GM23338 (cell line): ENCODE measurements at places on chromosomes 2 and 18.

DNA sequence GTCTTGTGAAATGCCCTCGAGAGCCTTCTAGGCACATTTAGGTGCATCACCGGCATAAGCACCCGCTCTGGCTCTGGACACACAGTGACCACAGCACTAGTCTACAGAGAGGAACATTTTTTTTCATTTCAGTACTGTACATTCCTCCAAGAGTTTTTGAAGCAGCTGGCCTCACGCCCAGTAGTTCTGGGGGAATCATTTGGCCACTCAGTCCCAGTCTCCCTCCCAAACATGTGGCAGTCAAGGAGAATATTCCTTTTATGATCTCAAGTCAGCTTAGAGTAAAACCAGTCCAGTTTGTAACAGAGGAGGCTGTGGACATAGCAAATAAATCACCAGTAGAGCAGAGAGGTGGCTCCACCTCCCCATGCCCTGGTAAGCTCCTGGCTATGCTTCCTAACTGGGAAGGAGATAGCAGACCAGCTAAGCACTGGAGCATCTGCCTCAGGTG is 48.1 kb downstream of the KCNE4 start:
- DNase-seq: no peak

DNA sequence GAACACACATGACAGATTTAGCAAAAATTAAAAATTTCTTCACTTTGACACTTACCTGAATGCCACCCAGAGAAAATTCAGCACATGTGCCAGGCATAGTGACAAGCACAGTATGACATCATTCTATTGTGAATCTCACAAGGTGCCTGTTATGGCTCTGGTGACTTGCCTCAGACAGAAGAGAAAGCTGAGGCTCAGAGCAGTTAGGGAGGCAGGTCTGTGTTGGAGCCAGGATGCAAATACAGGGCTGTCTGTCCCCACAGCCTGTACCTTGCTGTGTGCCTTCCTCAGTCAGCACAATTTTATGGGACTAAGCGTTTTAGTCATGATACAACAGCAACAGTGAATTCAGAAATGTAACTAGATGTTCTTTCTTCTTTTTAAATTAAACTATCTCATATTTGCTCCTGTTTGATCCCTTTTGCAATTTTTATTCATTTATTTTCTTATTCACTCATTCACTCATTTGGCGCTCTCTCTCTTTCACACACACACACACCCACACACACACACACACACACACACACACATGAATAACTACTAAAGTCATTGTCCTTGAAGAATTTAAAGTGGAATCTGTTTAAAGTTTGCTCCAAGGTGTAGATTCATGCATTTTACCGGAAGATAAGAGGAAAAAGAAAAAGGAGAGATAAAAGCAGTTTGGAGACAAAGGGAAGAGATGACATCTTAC is 37.9 kb upstream of the CTAGE1 start:
- peak; percentile 11 for DNase-seq

DNA sequence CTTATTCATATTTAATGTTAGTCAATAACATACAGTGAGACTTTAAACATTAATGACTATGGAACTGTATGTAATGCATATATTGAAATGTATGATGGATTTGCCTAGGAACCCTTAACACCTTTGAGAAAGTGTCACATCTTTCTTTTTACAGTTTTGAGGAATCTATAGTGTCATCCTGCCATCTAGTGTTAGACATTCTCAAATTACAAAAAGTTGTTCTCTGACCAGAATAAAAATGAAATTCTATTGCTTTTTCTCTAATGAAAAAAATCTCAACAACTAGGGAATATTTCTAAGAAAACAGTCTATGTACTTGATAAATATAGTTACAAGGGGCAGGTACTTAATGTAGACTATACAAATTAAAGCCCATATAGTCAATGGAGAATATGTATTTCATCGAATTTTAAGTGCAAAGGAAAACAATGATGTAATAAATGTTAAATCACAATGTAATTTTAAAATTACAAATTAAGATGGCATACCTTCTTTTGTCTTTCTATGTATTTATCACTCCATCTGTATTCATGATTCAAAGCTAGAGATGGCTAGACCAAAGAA is 5.1 kb upstream of the CALCRL start:
- peak; percentile 65 for DNase-seq

DNA sequence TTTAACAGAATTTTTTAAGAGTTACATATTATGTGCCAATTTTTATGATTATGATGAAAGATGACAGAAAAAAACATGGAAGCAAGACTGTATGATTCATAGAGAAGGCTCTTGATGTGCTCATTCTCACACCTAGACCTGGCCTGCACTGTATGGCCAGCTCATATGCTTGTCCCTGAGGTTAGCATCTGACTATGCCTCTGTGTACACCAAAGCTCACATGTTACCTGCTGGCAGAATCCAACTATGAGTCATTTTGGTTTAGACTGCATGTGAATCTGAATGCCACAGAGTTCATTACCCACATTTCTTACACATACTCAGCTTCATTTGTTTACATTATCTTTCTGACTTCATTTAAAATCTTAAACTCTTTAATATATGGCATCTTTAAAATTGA is 139.0 kb downstream of the DSC3 start:
- no peak for DNase-seq

GRCh38 chr2:25098670-25099486 is 57.0 kb downstream of the EFR3B start:
- no peak for DNase-seq

- no peak for DNase-seq
These were observed 82.7 kb upstream of the SLC39A10 start for GRCh38 chr2:195574312-195574711.

- DNase-seq: peak; percentile 18
These were observed 12.0 kb upstream of the MTA3 start for GRCh38 chr2:42556315-42556890.

DNA sequence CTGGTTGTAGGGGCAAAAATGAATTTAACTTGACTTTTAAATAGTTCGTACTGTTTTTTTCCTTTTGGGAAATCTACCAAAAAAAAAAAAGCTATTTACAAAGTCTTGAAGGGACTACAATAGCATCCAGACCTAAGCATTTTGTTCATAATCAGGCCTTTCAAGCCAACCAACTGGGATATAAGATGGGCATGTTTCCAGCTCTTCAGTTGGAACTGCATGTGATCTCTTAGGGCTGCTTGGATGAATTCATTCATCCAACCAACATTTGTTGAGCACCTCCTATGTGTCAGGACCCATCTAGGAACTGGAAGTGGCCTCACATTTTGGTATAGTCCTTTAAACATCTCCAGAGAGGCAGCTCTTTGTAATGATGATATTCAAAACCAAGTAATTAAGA is 98.6 kb downstream of the AAK1 start:
- no peak for DNase-seq

GRCh38 chr2:217467331-217467730 is 535.5 kb downstream of the TNS1 start:
- no peak for DNase-seq

DNA sequence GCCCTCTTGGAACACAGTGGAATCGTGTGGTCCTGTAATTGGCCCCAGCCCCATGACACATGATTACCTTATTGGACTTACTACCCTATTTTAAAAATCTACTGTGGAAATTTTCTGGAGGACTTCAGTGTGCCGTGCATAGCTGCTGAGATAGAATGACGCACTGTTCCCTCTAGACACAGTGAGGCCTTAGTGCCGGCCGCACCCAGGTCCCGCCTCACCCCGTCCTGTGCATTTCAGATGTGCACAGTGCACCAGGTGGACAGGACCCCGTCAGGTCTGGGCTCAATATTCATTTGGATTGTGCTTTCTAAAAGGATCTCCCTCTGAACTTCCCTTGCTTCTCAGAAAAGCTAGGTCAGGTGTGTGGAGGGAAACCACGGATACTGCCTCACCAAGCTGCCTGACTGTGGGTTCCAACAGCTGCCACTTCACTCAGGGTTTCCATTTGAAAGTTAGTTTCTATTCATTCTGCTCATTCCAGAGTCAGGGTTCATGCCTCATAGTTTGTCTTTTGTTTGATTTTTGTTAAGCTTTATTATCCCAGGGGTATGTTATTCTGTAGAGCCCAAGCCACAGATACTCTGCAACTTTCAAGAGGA is 155.8 kb downstream of the PTGR3 start:
- DNase-seq: no peak

GRCh38 chr2:200782251-200782650 is 29.5 kb upstream of the BZW1 start:
- DNase-seq: no peak

- peak; percentile 1 for DNase-seq
These were observed 487.4 kb upstream of the SALL3 start for GRCh38 chr18:78492064-78492812.

DNA sequence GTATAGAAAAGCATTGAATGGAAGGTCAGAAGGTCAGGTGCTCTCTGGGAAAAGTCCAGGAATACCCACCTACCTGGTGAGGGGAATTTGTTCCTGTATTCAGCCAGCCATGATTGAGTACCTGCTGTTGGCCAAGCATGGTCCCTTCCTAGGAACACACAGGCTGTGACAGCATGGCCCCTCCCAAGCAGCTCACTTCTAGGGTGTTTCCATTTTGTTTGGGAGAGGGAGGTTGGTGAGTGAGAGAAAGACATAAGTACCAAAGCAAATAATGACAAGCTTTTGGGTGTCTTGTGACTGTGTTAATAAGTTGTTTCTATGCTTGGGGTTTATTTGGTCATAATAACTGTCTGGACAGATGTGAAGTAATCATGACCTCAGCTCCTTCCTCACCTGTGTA is 46.3 kb downstream of the CABLES1 start:
- no peak for DNase-seq

DNA sequence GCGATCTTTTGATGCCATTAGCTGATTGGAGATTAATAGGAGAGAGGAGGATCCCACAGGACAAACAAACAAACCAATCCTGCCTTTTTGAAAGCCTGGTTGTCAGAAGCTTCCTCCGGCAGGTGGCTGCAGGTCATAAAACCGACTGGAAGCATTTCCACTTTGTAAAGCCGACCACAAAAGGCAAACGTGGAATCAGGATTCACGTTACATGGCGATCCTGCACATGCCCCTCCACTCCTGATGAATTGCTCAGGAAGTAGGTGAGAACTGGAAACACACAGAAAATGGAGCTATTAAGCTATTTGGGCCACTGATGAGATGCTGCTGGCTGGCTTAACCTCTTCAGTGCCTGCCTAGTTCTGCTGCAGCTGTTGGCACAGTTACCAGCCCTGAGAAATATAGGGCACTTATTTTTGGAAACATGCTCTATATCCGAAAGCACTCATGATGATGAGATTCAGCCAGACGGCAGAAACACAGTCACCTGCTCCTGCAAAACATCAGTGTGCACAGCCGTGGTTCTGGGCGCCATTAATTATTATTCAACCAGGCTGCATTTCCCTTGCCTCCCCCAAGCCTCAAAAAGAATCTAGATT is 110.3 kb upstream of the ST6GAL2 start:
- DNase-seq: no peak

- DNase-seq: peak; percentile 53
These were observed 164.0 kb upstream of the SIX3 start for GRCh38 chr2:44777537-44777936.

GRCh38 chr2:99442837-99443236 is 47.0 kb downstream of the REV1 start:
- DNase-seq: peak; percentile 38

- DNase-seq: no peak
These were observed 320.5 kb downstream of the FSIP2 start for GRCh38 chr2:186059096-186059495.

GRCh38 chr2:135633582-135633981 is 102.3 kb downstream of the R3HDM1 start:
- no peak for DNase-seq

- no peak for DNase-seq
These were observed 173.5 kb downstream of the UBE2E3 start for GRCh38 chr2:181153886-181154285.

- peak; percentile 45 for DNase-seq
These were observed 2.8 kb downstream of the PCBP1 start for GRCh38 chr2:70089983-70090525.

GRCh38 chr2:38076152-38076709 is 280 bp upstream of the CYP1B1 start:
- peak; percentile 95 for DNase-seq

- DNase-seq: no peak
These were observed 154.0 kb downstream of the DYSF start for GRCh38 chr2:71607151-71607889.

DNA sequence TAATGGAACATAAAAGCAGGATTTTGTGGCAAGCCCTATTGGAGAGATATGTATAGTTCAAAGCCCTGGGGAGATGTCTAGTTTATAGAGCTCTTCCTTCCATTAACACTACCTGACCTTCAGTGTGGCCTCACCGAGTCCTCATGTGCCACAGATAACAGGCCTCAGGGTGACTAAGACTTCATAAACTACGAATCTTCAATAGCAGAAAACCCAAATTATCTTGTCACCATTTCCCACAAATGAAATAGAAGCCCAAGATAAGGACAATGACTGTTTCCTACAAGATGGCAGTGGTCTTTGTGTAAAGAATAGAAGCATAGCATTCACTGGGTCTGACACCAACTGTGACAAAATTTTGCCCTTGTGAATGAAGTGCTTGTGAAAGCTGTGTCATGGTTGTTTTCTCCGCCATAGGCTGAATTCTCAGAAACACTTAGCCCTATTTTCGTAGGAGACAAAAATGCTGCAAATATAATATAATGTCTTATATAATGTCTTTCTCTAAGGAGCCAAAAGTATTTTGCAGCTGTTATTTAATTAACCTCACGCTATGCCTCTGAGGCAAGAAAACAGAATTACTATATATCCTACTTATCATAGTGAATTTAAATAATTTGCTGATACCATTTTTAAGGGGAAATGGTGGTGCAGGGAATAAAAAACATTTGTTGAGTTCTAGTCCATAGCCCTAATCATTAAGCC is 136.7 kb upstream of the CWC22 start:
- DNase-seq: no peak

GRCh38 chr2:84314901-84315330 is 144.2 kb downstream of the SUCLG1 start:
- peak; percentile 94 for DNase-seq

- no peak for DNase-seq
These were observed 187.3 kb downstream of the FAM210A start for GRCh38 chr18:13539050-13539449.

- no peak for DNase-seq
These were observed 276.3 kb downstream of the EIPR1 start for GRCh38 chr2:3101016-3101942.

- no peak for DNase-seq
These were observed 11.8 kb upstream of the ACOXL start for GRCh38 chr2:110720547-110720946.

DNA sequence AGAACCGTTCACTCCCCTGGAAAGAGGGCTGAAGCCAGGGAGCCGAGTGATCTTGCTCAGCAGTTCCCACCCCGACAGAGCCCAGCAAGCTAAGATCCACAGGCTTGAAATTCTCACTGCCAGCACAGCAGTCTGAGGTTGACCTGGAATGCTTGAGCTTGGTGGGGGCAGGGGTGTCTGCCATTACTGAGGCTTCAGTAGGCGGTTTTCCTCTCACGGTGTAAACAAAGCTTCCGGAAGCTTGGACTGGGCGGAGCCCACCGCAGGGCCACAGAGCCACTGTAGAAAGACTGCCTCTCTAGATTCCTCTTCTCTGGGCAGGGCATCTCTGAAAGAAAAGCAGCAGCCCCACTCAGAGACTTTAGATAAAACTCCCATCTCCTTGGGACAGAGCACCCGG is 180.8 kb downstream of the WDR7 start:
- peak; percentile 30 for DNase-seq
